HepG2 (cell line): ENCODE measurements at places on chromosomes 4 and X. TPM values are rescaled to one million over a fixed set of nuclear protein-coding genes. Genes with fewer than 3 reads are reported as not detected.

DNA sequence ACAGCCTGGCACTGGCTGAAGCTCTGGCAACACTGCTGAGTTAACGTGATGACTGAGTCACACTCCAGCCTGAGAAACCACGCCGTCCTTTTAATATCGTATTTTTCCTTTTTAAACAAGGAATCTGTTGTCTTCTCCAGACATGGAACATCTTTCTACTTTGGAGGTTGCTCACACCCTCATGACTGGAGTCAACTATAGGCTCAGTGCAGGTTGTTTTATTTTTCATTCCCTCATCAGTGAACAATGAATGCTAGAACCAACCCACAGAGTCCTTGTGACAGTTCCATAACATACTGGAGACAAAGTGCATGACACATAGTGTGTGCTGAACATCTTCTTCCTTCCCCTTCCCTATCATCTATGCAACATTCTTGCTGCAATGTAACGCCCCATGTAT, 76.8 kb upstream of the CPEB2 start:
- H3K27ac ChIP-seq = no peak overlapping the region
- DNase-seq = no peak

DNA sequence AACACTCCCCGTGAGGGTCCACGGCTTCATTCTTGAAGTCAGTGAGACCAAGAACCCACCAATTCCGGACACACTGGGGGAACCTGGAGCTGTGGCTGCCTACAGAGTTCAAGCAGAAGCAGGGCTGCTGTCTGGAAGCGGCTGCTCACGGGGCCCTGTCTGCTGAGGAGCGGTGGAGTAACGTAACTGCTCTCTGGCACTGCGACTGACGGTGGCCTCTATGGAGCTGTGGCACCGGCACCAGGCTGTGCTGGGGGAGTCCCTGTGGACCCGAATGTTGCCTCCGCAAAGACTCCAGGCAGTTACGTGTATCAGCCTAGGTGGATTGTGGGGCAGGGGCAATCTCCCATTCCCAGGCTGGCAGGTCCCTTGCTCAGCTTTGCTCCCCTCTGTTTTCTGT, 703.3 kb upstream of the FRG1 start:
- H3K36me3 ChIP-seq = no peaks in the 10 kb centered on the region
- no peak overlapping the region for H3K27ac ChIP-seq

DNA sequence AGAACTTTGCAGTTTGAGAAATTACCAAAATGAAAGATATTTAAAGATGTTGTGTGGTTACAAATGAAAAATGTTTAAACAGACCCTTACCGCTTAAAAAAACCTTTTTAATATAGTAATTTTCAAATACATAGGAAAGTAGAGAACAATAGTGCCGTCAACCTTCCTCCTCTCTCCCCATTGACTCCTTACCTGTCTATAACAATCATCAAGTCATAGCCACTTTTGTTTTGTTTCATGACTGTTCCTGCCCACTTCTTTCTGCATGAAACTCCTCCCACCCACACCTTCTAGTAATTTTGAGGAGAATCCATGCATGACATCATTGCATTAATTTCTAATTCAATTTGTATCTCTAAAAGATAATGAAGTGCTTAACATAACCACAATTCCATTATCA, 76.5 kb upstream of the ATP8A1 start:
- no peaks in the 10 kb centered on the region for H3K4me1 ChIP-seq
- DNase-seq = no peak
- no peak overlapping the region for H3K4me3 ChIP-seq
- no peaks in the 10 kb centered on the region for H3K27me3 ChIP-seq
- no peak overlapping the region for H3K27ac ChIP-seq

- H3K4me1 ChIP-seq = no peaks in the 10 kb centered on the region
- H3K27me3 ChIP-seq = 0 out of 2 replicates have a peak, but pooled peaks cover 2% of the 10 kb centered on the region
- DNase-seq = no peak
- no peaks in the 10 kb centered on the region for H3K36me3 ChIP-seq
- no peak overlapping the region for H3K4me3 ChIP-seq
These were observed 38.9 kb upstream of the RBPJ start for GRCh38 chr4:26281881-26282280.

GRCh38 chrX:150694738-150695410, 1.7 kb downstream of the MTMR1 start:
- no peaks in the 10 kb centered on the region for H3K27me3 ChIP-seq
- H3K27ac ChIP-seq = no peak overlapping the region
- peaks cover 19% of the 10 kb centered on the region for H3K4me1 ChIP-seq
- H3K4me3 ChIP-seq = no peak overlapping the region
- H3K36me3 ChIP-seq = no peaks in the 10 kb centered on the region

The FAT4 gene
- 0.27 TPM in 2 replicates for total RNA-seq

GRCh38 chrX:79082899-79083298, 61.6 kb upstream of the GPR174 start:
- H3K4me3 ChIP-seq = no peak overlapping the region
- H3K27ac ChIP-seq = no peak overlapping the region
- no peak for DNase-seq
- no peaks in the 10 kb centered on the region for H3K4me1 ChIP-seq

DNA sequence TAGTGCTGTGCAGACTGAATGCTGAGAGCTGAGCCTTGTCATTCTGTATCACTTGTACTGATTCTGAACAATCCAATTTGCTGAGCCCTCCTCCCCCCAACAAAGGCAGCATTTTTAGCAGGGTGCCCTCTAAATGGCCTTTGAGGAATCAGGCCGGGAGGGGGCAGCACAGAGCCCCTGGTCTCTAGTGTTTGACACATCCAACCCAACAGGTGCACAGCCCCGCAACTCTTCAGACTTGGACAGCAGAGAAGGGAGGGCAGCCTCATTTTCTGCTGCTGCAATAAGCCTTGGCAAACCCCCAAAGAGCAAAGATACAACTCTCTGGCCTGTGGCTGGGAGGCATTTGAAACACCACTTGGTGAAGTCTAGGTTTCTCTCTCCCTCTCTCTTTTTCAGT, 3.4 kb downstream of the ATP1B4 start:
- DNase-seq = peak; percentile 6
- H3K27me3 ChIP-seq = no peaks in the 10 kb centered on the region
- H3K4me1 ChIP-seq = no peaks in the 10 kb centered on the region
- no peak overlapping the region for H3K4me3 ChIP-seq
- H3K36me3 ChIP-seq = no peaks in the 10 kb centered on the region

DNA sequence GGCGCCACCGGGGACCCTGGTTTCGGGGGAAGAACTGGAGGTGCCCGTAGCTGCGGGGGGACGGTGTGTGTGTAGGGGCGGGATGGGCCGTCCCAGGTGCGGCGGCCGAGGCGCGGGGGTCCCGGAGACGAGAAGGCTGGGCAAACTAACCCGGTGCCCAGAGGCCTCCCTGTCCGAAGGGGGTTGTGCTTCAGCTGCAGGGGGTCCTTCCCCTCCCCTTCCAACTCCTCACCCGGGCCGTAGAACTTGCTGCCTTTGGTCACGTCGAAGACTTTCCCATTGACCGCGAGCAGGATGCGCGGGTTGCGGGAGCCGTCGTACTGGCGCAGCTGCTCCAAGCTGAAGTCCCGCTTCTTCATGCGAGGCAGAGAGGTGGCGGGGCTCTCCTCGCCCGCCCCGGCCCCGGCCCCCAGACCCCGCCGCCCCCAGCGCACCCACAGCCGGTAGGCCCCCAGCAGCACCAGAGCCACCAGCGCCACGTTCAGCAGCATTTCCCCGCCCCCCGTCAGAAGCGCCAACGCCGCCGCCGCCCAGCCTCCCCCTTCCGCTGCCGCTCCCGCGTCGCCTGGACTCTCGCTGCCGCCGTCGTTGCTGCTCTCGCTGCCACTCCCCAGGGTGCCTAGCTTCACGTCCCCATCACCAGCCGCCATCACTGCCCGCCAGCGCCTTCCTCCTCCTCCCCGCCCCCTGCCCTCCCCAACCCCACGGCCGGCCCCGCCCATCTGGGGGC, at the start of gene PGRMC2:
Gene PGRMC2 (minus strand): TSS at position 673 of the 730 bp plus-strand sequence. CDS start 23 bp downstream, at position 650.
- peak within 1 kb of the TSS; percentile 98 for H3K4me3 ChIP-seq
- H3K27ac ChIP-seq = peak within 1 kb of the TSS; percentile 91
- peaks cover 42% of the 10 kb centered on the region for H3K4me1 ChIP-seq

The NAA11 gene
- not detected in 2 replicates for total RNA-seq

GRCh38 chr4:39466747-39467146, 7.9 kb downstream of the LIAS start:
- H3K27ac ChIP-seq = peak overlapping the region; percentile 74
- no peak for DNase-seq
- peaks cover 58% of the 10 kb centered on the region for H3K4me1 ChIP-seq
- H3K27me3 ChIP-seq = no peaks in the 10 kb centered on the region

DNA sequence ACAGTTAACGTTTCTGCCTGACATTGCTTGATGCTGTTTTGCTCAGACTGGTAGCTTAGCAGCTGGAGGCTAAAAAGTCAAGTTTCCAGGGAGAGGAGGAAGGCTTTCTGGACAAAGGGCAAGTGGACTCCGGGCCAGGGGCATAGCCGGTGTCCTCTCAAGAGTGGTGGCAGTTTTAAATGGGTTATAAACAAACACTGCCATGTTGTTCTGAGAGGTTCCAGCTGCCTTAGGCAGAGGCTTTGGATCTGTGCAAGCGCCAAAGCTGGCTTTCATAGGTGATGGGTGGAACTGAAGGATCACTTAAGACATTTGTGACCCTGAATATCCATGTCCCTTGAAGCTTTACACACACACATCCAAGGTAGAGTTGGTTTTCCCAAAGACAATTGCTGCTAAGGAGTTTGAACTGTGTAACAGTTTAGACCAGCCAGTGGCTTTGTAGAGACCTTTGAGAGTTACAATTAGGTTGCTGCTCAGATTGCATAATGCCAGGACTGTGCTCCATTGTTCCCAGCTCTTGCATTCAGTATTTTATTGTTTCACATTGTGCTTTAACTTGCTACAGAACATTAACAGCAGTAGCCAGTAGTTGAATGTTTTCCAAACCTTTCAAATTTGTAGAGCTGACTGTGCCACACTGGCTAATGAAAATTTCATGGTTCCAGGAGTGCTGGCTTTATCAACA, 54.1 kb upstream of the AP1S2 start:
- no peaks in the 10 kb centered on the region for H3K36me3 ChIP-seq
- H3K27me3 ChIP-seq = no peaks in the 10 kb centered on the region
- no peak overlapping the region for H3K27ac ChIP-seq
- H3K4me1 ChIP-seq = peaks cover 7% of the 10 kb centered on the region

- no peaks in the 10 kb centered on the region for H3K36me3 ChIP-seq
- DNase-seq = no peak
- no peaks in the 10 kb centered on the region for H3K27me3 ChIP-seq
- H3K4me1 ChIP-seq = no peaks in the 10 kb centered on the region
These were observed 418.5 kb upstream of the HS3ST1 start for GRCh38 chr4:11847167-11847566.

GRCh38 chr4:184432127-184432922, 42.0 kb downstream of the IRF2 start:
- no peak overlapping the region for H3K4me3 ChIP-seq
- no peaks in the 10 kb centered on the region for H3K27me3 ChIP-seq
- H3K27ac ChIP-seq = no peak overlapping the region

DNA sequence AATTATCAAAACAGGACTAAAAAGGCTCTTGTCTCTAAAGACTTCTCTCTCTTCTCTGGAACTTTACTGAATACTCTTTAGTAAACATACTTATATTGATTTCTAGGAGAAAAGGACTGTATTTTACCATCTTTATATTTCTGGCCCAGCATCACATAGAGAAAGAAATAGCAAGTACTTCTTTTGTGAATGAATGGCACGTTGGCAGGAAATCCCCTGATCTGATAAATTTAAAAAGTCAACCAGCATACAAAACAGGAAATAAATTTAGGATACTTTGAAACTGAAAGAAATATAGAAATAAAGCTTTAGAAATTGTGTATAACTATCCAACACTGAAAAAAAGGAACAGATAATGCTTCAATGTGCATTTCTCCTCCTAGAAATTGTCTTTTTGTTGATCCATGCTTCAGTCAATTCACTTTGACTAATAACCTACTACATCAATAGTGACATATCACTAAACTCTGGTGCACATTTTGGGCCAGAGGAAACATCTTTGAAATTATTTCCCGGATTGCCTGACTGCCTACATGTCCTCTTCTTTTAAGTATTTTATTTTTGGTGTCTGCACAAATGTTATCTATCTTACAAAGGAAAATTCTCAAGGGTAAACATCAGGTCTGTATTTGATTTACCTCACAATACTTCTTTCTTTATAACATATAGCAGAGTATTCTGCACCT, 183.5 kb upstream of the FSTL5 start:
- no peak overlapping the region for H3K4me3 ChIP-seq
- no peak for DNase-seq
- no peaks in the 10 kb centered on the region for H3K4me1 ChIP-seq
- no peaks in the 10 kb centered on the region for H3K27me3 ChIP-seq
- no peak overlapping the region for H3K27ac ChIP-seq

The RNF175 gene
- not detected in 2 replicates for total RNA-seq

DNA sequence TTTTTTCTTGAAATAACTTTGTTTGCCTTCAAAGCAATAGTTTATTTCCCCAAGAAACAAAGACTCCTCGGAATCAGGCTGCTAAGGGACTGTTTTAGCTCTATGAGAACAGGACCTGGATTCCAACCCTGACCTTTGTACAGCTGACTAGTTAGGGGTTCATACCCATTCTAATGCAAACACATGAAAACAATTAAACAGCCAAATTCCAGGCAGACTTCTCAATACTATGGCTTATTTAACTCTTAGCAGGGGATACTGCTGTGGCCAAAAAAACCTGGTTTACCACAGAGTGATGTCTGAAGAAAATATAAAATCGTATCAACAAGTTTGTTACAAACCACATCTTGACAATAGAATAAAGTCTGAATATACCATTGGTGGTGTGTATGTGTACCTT, 129.6 kb upstream of the INTU start:
- H3K36me3 ChIP-seq = no peaks in the 10 kb centered on the region
- H3K27ac ChIP-seq = no peak overlapping the region
- no peak overlapping the region for H3K4me3 ChIP-seq
- no peaks in the 10 kb centered on the region for H3K27me3 ChIP-seq

DNA sequence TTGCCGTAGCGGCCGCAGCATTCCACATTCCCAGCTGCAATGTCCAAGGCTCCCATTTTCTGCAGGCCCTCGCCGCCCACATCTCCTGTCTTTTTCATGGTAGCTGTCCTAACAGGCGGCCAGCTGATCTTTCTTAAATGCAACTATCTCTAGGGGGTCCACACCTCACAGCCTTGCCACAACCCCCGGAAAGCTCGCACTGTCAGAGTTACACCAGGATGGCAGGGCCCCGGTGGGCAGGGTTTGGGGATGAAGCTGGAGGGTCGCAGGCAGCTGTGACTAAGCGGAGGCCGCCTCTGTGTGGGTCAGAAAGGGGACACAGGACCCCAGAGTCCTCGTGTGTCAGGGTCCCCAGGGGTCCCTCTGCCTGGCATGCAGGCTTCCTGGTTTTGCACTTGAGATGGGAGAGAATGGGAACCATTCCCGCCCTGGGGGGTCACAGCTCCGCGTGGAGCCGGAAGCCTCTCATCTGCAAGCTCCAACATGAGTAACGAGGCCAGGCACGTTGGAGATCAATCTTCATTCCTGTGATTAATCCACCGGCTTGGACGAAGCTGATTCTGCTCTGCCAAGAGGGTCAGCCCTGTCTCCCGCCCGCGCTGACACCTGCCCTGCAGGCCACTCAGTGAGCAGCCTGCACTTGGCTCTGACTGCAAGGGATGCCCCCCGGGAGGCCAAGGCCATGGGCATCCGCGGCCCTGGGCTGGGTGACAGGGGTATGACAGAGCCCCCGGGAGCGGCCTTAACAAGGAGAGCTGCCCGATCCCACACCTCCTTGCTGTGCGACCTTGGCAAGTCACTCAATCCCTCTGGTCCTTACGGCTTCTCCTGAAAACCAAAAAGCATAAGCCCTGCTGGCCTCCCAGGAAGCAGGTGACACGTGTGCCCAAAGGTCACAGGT, 97.9 kb downstream of the ADRA2C start:
- no peak overlapping the region for H3K27ac ChIP-seq
- no peak overlapping the region for H3K4me3 ChIP-seq
- peaks cover 33% of the 10 kb centered on the region for H3K4me1 ChIP-seq
- H3K27me3 ChIP-seq = peaks cover 4% of the 10 kb centered on the region
- H3K36me3 ChIP-seq = no peaks in the 10 kb centered on the region

GRCh38 chr4:125505621-125506020, 190.9 kb downstream of the FAT4 start:
- H3K4me3 ChIP-seq = no peak overlapping the region
- H3K4me1 ChIP-seq = no peaks in the 10 kb centered on the region
- H3K27ac ChIP-seq = no peak overlapping the region
